ENCODE measurements at places on chromosomes 2 and 18.

- no peak for DNase-seq
Observed at GRCh38 chr2:174335988-174336500, 1.3 kb downstream of the SP9 start.

DNA sequence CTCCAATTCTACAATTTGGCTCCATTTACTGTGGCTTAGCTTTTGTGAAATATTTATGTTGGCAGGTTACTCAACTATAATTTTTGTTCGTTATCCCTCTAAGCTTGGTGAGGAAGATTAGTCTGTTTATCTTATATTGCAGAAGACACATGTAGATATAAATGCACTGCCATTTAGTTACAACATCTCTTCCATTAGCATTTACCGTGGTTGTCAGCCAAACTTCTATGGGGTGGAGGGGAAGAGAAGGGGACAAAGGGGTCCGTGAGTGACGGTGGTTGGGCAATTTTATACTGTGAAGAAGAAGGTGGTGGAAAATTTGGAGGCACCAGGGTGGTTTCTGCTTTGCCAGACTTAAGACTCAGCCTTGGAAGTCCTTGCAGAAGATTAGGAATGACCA lies 117.6 kb upstream of the CXCR4 start:
- DNase-seq, result no peak

DNA sequence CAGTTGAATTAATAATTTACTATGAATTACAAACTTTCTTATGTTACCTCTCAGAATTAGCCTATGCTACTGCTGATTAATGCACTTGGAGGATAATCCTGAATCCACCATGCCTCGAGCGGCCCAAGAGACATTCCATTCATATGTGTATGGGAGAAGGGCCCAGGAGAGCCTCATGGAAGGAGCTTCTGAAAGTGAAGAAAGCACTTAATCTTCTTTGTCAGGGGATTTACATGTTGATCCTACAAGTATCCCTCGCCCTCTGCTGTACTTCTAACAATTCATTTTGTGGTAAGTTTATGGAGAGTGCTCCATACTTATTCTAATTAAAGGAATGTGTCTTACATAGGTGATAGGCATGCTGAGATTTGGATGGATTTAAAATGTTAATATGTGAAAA lies 1189.1 kb upstream of the NXPH2 start:
- DNase-seq, result no peak

DNA sequence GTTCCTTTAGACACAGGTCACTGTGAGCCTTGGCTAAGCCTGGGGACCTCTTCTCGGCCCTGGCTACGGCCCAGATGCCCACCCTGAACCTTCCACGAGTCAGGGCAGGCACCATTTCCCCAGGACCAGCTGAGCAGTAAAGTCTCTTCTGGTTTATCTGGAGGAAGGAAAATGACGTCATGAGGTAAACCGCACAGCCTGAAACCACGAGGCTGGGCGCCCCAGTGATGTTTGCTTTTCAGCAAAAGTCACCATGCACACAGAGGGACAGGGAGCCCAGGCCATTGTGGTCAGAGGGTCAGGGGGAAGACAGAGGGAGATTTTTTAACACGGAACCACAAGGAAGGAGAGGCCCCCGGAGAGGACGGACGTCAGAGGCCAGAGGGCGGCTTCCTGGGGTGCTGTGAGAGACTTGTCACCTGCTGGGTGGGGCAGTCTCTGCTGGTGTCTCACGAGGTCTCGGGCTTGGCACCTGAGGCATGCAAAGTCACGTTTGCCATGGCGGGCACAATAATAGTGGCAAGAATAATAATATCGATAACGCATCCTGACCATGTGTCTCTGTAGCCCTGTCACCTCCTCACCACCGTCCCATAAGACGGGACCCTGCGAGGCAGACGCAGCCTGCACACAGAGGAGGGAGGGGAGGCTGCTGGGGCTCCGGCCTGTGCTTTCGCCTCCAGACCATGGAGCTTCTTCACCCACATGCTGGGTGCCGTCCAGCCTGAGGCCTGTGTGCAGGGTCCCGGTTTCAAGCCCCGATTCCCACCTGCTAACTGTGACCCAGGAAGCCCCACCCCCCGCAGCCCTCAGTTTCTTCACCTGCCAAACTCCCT lies 33.2 kb upstream of the FOSL2 start:
- no peak for DNase-seq

GRCh38 chr2:224753743-224754540 lies 37.8 kb upstream of the CCDC195 start:
- no peak for DNase-seq

DNA sequence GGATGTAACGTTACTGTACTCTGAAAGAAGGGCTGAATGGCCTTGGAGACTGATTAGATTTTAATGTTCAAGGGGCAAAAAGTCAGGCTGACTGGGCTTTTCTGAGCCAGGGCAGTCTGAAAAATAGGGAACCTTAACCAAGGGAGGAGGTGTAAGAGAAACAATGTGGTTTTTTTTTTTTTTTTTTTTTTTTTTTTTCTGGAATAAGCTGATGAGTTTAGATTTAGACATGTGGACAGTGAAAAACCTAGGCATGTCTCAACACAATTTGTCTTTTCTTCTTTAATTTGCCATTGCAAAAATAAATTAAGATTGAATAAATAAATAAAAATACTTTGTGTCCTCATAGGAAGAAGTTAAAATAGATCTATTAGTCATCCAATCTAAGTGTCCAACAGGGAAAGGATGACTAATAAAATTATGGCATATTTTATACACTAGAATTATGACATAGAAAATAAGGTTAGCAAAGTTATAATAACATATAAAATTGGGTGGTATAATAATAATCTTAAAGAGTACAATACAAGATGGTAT lies 237.6 kb upstream of the TRIB2 start:
- no peak for DNase-seq

GRCh38 chr2:195364015-195364965 lies 292.7 kb upstream of the SLC39A10 start:
- no peak for DNase-seq

GRCh38 chr2:237919593-237919992 lies 47.2 kb upstream of the UBE2F start:
- peak; percentile 36 for DNase-seq

- no peak for DNase-seq
Observed at GRCh38 chr2:106638043-106638442, 150.9 kb downstream of the CD8B2 start.

DNA sequence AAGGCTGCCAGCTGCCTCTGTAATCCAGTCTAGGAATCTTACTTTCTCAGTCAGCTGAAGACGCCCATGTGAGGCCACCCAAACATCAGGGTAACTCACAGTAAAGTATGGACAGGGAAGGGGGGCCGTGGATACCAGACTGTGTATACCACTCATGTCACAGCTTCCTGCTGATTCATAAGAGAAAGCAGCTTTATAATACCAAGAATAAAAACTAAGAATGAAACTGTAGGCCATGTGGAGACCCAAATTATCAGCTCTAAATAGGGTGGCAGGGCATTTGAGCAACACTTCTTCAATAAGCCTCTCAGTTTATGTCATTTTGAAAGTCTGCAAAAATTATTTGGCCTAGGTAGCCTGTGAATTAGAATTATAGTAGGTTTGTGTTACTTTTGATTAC lies 115.0 kb upstream of the CDCA7 start:
- no peak for DNase-seq

- DNase-seq, result no peak
Observed at GRCh38 chr2:95158441-95158840, 1.2 kb downstream of the ZNF514 start.

DNA sequence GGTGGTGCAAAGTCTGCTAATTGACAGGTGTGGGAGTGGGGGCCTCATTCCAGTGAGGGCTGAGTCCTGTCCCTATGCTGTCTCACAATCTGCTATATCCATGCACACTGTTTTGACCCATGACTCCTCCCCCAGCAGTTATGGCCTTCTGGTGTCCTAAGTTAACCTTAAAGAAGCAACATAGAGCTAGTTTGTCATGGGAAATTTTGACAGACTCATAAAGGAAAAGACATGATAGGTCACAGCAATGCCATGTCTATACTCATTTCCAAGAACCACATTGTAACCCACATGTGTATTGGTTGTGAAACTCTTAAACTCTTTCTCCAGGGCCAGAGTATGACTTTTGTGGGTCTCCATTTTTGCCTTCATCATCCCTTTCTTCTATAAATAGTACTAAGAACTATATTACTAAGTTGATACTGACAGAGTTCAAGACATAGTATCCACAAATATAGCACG lies 78.2 kb upstream of the SLC1A4 start:
- no peak for DNase-seq

- no peak for DNase-seq
Observed at GRCh38 chr2:128633501-128633900, 314.8 kb upstream of the HS6ST1 start.

DNA sequence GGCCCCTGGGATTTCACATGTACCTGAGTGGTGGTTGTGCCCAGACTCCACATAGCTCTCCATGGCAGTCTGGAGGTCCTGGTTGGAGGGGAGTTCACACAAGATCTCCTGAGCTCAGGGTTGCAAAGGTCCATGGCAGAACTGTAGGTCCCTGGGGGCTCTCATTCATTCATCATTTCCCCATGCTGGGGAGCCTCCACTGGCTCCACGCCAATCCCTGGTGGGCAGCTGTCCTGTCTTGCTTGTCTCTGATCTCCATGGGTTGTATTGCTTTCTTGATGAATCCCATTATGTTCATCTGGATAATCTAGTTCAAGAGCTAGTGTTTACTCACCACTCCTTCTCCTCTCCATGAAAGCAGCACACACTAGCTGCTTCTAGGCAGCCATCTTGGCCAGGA lies 42.4 kb downstream of the ZSWIM2 start:
- DNase-seq, result no peak

DNA sequence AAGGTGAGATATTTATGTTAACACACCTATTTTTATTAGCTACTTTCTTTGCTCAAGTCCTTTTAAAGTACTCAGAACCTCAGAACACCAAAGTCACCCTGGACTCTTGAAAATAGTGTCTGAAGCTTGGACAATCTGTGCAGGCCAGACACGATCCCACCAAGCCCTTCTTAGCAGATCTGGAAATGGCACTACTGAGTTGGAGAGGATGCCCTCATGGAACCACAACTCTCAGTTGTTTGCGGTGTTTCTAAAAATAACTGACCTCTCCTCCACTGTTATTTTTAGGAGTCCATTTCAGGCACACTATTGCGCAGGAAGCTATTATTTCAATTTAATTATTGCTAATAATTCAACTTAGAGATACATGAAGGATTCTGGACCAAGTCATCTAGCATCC lies 103.5 kb upstream of the ITGB6 start:
- DNase-seq, result no peak

DNA sequence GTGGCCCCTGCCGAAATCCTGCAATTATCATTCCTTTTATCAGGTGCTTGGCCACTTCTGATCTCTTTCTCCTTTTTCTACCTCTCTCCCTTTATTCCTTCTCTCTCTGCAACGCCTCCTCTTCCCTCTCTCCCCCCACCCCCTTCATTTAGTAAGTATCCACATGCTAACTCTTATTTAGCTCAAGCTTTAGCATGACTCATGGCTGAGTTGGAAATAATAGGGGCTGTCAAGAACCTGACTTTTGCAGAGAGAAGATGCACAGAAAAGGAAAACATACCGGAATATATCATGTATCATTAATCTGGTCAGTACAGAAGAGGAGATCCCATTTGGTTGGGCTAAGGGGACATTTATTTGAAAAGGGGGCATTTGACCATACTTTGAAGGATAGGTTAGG lies 33.1 kb downstream of the FAM171B start:
- no peak for DNase-seq

- DNase-seq, result no peak
Observed at GRCh38 chr2:233706720-233707119, 6.0 kb upstream of the UGT1A5 start.

GRCh38 chr18:69585696-69586095 lies 185.0 kb downstream of the DOK6 start:
- no peak for DNase-seq

- DNase-seq, result peak; percentile 86
Observed at GRCh38 chr2:10036095-10036884, 7.1 kb upstream of the KLF11 start.

GRCh38 chr2:85110991-85111560 lies 22.1 kb upstream of the TCF7L1 start:
- no peak for DNase-seq

DNA sequence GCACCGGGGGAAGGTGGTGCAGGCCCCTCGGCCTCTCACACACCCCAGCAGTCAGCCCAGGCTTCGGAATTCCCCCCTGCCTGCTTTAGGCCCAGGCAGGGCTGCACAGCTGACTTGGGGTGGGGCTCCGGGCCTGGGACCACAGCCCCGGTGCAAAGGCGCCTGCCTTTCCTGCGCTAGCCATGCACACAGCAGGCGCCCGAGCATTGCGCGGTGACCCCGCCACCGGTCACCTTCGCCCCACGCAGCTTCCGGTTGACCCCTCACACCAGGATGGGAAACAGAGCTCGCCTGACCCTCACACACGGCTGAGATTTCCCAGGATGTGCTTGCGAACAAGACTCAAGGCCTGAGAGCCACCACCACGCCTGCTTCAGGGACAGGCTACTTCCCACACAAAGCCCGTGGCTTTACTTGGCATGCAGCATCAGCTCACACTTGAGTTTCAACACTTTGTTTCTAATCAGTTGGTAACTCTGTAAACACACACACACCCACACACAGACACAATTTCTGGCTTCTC lies 46.0 kb downstream of the SLC66A2 start:
- no peak for DNase-seq

DNA sequence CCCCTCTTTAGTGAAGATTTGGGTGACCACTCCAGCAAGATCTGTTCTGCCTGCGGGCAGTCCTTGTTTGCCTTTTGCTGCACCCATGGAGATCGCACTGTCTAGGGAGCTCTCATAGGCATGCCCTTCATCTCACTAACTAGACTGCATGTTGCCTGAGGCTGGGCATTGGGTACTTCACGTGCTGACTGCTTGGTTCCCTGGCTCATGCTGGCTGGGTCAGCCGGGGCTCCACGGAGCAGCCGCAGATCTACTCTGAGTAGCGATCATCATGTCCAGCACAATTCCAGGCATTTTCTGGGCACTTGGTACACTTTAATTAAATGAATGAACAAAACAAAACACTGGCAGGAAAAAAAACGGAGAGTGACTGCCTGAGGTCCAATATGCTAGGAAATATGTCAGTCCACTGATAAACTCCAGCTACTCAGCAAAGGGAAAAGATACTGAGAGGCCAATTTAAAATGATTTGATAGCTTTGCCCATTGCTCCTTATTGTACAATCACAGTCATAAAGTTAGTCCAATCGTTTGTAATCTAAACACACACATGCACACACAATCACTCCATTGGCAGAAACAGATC lies 220.3 kb downstream of the C1D start:
- DNase-seq, result no peak

GRCh38 chr2:186256540-186256939 lies 229.5 kb upstream of the ZC3H15 start:
- no peak for DNase-seq

GRCh38 chr2:149652926-149653325 lies 65.4 kb upstream of the MMADHC start:
- DNase-seq, result no peak

- no peak for DNase-seq
Observed at GRCh38 chr2:55627915-55628314, 10.5 kb upstream of the PPP4R3B start.
